Activated T-helper 9 cell treated with anti-CD3 and anti-CD28 coated beads, Interleukin-2, amount 50 U/mL, for 16 hours (primary cell): ENCODE measurements at places on chromosomes 11 and 22.
A peak's percentile ranks its signal among the peaks of the same experiment; 100 is the strongest.

DNA sequence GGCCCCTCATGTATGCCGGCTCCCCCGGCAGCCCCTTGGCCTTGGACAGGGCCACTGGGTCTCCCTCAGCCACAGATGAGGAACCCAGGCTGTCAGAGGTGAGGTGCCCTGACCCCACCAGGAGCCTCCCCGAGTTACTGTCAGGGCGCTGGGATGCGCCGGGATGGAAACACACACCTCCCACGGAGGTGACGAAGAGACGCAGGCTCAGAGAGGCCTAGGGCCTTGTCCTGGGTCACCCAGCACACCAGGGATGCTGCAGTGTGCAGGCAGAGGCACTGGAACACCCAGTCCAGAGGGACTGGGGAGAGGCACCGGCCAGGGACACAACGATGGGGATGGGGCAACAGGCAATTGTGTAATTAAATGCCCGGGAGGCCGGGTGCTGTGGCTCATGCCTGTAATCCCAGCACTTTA, 81.2 kb upstream of the PRR5 start:
- no peak for DNase-seq

DNA sequence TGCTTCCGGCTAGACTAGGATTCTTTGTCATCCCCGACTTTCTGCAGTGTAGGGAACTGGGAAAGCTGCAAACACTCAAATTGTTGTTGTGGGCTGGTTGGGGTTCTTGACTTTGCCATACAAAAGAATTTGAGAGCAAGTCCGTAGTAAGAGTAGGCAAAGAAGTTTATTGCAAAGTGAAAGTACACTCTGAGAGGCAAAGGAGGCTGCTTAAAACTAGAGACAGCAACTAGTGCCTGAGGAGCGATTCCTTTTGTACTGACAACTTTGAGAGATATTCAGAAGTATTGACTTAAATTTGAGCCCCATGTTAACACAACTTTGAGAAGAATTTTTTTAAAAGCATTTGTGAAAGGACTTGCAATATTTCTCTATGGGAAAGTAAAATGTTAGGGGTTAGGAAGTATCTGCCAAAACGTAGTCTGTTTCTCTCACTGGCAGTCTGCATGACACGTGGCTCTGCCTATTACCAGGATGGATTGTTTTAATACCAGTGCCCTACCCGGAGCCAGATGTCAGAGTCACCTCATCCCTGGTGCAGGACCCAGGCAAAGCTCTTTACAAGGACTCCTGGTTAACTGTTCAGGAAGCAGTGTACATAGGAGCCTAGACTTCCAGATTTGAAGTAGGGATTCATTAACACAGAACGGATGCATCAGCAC, 85.0 kb upstream of the CLPB start:
- no peak for DNase-seq

DNA sequence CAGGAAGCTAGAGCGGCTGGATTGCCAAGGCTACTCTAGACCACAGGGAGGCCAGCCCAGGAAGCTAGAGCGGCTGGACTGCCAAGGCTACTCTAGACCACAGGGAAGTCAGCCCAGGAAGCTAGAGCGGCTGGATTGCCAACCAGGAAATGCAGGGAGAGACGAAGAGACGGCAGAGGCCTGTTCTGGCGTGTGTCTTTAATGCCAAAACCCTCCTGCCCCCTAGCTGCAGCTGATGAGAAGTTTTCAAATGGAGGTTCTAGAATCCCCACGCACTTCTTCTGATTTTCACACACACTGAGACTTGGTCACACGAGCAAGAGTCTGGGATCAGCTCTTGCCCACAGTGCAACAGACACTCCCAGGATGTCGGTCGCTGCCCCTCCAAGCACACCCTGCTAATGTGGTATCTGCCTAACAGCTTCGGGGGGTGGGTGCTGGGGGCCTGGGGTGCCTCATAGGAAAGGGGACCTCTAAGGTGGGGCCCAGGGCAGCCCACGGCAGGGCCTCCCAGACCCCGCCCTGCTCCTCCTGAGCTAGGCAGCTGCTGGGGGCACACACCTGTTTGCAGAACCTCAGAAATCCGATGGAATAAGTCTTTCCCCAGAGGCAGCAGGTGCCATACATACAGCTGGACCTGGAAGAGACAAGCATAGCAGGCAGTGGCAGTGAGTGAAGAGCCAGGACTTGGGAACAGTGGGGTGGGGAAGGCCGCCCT, 28.5 kb downstream of the MAFF start:
- DNase-seq: no peak

GRCh38 chr11:10322830-10323792, 18.2 kb downstream of the ADM start:
- DNase-seq: peak; percentile 33

DNA sequence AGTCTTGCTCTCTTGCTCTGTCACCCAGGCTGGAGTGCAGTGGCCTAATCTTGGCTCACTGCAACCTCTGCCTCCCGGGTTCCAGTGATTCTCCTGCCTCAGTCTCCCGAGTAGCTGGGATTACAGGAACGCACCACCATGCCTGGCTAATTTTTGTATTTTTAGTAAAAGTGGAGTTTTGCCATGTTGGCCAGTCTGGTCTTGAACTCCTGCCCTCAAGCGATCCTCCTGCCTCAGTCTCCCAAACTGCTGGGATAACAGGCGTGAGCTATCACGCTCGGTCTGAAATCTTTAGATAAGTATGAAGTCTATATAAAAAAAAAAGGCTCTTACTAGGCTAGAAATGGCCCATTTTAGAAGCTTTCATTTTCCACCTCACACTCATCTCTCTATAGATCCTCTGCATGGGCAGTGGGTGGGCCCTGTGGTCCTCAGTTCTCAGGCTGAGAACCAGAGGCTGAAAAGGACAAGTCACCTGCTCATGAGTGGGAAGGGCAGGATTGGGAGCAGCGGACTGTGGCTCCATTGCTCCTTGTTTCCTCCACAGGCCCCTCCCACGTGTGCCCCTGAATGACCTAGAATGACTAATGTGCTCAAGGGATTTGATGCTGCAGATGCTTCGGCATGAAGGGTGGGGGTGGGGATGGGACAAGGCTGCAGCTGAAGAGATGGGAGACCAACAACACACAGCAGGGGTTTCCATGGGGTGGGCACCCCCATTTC, 19.8 kb upstream of the PRAME start:
- no peak for DNase-seq
